Sigmoid colon (tissue), 7 donors: ENCODE measurements at places on chromosomes 6 and 20. TPM values are rescaled to one million over a fixed set of nuclear protein-coding genes. Genes with fewer than 3 reads are reported as not detected.
A peak's percentile ranks its signal among the peaks of the same experiment; 100 is the strongest.

DNA sequence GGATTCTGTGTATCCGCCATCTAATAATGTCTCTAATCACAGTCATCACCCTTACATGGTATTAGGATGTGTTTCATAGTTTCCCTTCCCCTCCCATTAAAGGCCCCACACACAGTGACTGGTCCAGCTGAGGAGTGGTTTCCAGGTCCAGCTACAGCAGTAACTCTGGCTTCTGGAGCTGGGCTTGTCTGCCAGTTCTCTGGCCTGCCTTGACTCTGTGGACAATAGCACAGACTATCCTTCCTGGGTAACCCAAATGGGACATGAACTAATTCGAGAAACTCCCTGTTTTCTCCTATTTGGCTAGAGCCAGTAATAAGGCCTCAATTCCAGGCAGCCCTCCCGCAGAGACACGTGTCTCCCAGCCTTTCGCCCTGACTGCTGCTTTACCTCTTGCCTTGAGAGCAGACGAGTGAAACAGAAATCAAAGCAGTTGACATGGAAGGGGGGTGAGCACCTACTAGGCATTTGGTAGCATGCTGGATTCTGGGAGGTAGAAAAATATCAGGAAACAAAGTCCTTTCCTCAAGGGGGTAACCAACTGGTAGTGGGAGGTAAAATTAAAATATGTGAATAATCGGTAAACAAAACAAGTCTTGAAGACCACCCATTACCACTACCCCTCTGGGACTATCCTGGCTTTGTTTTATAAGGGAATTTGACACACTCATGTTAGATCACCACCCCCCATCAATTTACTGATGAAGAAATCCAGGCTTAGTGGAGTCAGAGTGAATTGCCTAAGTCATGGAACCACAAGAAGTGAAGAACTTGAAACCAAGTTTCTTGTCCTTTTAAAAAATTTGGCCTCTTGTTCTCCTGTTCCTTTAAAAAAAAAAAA, 1.2 kb downstream of the TRAF3IP2 start:
- no peaks in the 10 kb centered on the region for H3K36me3 ChIP-seq
- peak overlapping the region; percentile 46 for H3K4me3 ChIP-seq
- H3K27ac ChIP-seq = peak overlapping the region; percentile 97
- H3K4me1 ChIP-seq = peaks cover 76% of the 10 kb centered on the region

GRCh38 chr6:117605169-117605826, 3.0 kb upstream of the GOPC start:
- no peak for DNase-seq
- no peaks in the 10 kb centered on the region for H3K4me1 ChIP-seq
- H3K36me3 ChIP-seq = no peaks in the 10 kb centered on the region
- H3K27me3 ChIP-seq = no peaks in the 10 kb centered on the region
- no peak overlapping the region for H3K4me3 ChIP-seq

DNA sequence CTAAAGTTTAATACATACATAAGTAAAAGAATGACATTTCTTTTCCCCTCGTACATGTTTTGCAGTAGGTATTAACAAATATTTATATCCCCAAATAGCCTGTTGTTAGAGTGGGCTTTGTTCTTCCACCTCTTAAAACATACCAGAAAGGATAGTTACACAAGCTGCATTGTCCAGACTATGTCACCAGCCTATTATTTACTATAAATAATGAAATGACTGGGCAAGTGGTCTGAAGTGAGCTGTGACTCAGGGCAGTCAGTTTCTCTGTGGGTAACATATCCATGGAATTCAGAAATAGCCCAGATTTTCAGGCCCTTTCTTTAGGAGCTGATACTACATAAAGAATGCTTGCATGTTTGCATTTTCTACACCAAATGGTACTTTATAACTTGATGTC, 60.1 kb downstream of the FUT9 start:
- DNase-seq = no peak
- no peaks in the 10 kb centered on the region for H3K36me3 ChIP-seq
- no peak overlapping the region for H3K4me3 ChIP-seq
- no peaks in the 10 kb centered on the region for H3K27me3 ChIP-seq
- H3K4me1 ChIP-seq = peaks cover 14% of the 10 kb centered on the region

DNA sequence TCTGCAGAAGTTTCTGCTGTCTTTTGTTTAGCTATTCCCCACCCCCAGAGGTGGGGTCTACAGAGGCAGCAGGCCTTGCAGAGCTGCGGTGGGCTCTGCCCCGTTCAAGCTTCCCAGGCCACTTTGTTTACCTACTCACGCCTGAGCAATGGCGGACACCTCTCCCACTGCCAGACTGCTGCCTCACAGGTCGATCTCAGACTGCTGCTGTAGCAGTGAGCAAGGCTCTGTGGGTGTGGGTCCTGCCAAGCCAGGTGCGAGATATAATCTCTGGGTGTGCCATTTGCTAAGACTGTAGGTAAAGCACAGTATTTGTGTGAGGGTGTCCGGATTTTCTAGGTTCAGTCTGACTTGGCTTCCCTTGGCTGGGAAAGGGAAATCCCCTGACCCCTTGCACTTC, 23.6 kb upstream of the ZNF337 start:
- H3K27ac ChIP-seq = no peak overlapping the region
- H3K4me3 ChIP-seq = no peak overlapping the region
- H3K27me3 ChIP-seq = no peaks in the 10 kb centered on the region

DNA sequence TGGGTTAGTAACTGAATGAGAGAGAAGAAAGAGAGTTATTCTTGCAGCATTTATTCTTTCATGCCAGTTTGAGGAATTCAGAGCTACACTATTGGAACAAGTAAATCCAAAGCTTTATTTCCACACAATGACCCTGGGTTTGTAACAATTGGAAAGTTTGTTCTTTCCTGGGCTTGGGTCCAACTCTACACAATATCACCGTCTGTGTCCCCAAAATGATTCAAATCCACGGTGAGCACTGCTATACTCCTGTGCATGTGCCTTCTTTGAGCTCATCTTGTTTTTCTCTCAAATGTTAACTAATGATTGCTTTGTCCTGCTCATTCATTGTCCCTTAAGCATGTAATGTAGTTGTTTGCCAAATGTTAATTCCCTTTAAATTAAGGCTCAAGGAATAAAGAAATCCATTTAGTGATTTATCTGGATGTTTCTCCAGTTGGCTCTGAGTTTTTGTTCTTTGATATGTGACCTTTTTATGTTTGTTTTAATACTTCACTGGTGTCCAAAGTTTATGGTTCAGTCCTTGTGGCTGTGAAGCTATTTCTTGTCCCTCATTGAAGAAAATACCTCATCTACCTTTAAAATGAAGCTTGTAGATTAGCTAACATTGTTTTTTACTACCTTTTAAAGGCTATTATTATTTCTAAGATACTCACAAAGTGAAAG, 20.5 kb upstream of the CRISP3 start:
- H3K27ac ChIP-seq = no peak overlapping the region
- H3K27me3 ChIP-seq = no peaks in the 10 kb centered on the region
- H3K36me3 ChIP-seq = no peaks in the 10 kb centered on the region
- DNase-seq = no peak

DNA sequence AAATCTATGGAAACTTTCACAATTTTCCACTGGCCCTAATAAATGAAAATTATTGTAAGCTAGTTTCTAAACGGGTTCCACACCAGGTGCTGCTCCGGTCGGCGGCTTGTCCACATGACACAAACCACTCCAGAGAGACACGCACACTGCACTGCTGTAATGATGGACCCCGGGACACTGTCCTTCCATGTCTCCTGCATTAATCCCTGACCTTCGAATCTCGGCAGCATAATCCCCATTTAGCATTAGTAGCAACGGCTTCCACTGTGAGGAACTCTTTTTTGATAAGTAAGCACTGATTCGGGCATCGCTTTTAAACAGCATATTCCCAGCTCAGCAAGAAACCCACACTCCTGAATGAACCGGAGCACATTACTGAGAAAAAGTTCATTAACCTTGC, 43.5 kb downstream of the INSM1 start:
- H3K27ac ChIP-seq = no peak overlapping the region
- H3K4me1 ChIP-seq = no peaks in the 10 kb centered on the region
- H3K4me3 ChIP-seq = no peak overlapping the region

DNA sequence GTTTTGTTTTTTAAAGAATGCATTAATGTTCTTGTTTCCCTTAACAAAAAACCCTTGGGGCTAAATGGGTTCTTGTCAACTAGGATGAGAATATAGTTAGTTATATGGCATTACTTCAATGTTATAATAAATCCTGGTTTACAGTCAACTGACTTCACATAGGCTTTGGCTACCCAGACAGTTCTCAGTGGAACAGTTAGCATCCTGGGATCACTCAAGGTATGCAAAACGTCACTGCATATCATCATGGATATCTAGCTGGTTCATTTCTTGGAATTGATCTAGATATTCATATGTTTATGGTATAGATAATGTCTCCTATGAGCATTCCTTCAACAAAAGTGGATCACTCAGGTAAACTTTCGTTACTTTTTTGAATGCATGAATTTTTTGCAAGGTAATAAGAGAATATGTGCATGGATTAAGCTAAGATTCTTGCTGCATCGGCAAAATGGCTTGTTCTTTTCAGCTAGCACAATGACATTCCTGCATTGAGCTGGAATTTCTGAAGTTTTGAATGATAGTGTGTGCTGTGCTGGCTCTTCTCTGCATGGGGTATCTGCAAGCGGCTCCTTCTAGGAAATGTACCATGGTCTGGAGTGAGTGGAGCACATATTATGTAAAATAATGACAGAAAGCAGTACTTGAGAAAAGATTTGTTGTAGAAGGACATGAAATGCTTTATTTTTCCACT, 138.9 kb downstream of the ADGRG6 start:
- no peaks in the 10 kb centered on the region for H3K4me1 ChIP-seq
- no peaks in the 10 kb centered on the region for H3K27me3 ChIP-seq
- H3K36me3 ChIP-seq = no peaks in the 10 kb centered on the region
- no peak overlapping the region for H3K27ac ChIP-seq
- no peak for DNase-seq

DNA sequence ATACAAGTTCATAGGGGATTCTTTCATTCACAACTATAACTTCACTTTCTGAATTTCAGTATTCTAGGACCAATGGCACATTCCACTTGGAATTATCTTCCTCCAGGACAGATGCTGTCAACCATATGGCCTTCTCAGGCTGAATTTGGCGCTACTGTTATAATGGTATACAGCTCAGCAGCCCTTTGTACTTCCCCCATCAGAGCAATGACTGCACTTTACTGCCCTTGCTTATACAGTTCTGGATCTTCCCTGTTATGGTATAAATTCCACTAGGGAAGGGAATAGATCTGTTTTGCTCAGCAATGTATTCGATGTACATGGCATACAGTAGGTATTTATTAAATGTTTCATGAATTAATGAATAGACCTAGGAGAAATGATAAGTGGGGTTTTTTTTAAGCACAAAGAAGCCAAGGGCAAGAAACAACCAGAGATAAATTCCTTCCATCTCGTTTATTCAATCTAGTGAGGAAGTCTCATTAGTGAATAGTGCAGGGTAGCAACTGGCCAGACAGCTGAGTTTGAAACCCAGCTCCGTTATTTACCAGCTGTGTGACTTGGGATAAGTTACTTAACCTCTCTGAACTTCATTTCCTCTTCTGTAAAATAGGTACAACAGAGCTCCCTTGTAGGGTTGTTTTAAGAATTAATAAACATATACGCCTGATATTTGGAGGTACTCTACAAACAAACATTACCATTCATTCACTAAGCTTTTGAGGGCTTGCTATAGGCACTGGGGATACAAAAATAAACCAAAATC, 97.1 kb upstream of the PRDM1 start:
- H3K4me1 ChIP-seq = peaks cover 35% of the 10 kb centered on the region
- H3K36me3 ChIP-seq = no peaks in the 10 kb centered on the region
- no peak overlapping the region for H3K4me3 ChIP-seq
- H3K27ac ChIP-seq = no peak overlapping the region

GRCh38 chr6:39452306-39453145, 130.0 kb upstream of the KCNK16 start:
- H3K36me3 ChIP-seq = no peaks in the 10 kb centered on the region
- no peak for DNase-seq
- H3K27me3 ChIP-seq = no peaks in the 10 kb centered on the region
- no peaks in the 10 kb centered on the region for H3K4me1 ChIP-seq
- H3K4me3 ChIP-seq = no peak overlapping the region

GRCh38 chr6:155227046-155227445, 36.8 kb upstream of the CLDN20 start:
- no peak for DNase-seq
- H3K36me3 ChIP-seq = no peaks in the 10 kb centered on the region
- H3K27me3 ChIP-seq = no peaks in the 10 kb centered on the region
- H3K4me1 ChIP-seq = no peaks in the 10 kb centered on the region

DNA sequence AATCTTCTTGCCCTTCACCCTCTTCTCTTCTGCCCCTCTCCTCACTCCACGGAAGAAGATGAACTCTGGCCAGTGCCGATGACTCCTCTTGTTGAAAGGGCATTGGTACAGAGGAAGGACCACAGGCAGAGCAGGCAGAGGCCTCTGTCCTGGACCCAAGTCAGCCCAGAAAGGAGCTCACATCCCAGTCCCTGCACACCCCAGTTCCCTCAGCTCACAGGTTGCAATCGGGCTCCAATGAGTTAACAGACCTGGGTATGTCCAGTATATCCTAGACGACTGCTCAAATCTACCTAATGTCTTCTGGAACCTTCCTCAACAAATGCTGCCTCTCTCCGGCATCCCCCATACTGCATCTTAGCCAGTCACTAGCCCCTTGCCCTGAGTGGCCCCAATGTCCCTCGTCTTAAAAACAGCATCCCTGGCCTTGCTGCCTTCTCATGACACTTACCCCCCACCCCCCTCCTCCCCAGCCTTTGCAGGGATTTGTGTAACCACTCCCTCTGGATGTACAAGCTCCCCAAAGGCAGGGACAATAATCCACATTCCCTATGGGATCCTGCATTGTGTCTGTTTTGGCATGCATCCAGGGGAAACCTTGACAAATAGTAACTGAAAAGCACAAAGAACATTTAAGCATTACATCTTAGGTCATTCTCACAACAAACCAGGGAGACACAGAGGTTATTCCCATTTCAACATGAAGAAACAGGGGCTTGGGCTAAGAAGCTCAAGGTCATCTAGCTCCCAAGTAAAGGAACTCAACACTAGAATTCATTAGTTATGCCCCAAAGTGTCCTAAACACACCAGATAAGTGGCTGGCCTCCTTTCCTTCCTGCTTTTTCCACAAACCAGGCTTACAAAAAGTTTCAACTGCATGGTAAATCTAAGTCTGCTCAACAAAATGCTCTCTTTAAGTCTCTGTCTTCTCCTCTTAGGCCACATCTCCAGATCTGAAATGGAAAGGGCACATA, 45.1 kb downstream of the TRERF1 start:
- H3K27me3 ChIP-seq = no peaks in the 10 kb centered on the region
- no peak overlapping the region for H3K27ac ChIP-seq
- no peak for DNase-seq
- H3K4me1 ChIP-seq = peaks cover 3% of the 10 kb centered on the region
- no peaks in the 10 kb centered on the region for H3K36me3 ChIP-seq

- no peaks in the 10 kb centered on the region for H3K27me3 ChIP-seq
- no peak overlapping the region for H3K27ac ChIP-seq
- DNase-seq = no peak
- no peaks in the 10 kb centered on the region for H3K36me3 ChIP-seq
Observed at GRCh38 chr6:83459663-83460062, 28.8 kb upstream of the ME1 start.

GRCh38 chr6:164063346-164063745, 648.8 kb downstream of the QKI start:
- H3K36me3 ChIP-seq = no peaks in the 10 kb centered on the region
- H3K4me1 ChIP-seq = no peaks in the 10 kb centered on the region
- DNase-seq = no peak

Gene SOBP
- total RNA-seq = 38.5 TPM

Gene LPA
- total RNA-seq = not detected

Gene PRSS35
- not detected for total RNA-seq

Gene RIMS1
- 7.1 TPM for total RNA-seq

Gene GRM1
- total RNA-seq = under 0.01 TPM

Gene MYLK4
- total RNA-seq = 0.33 TPM

Gene MTFR2
- total RNA-seq = 0.36 TPM
